ENCODE measurements at places on chromosomes 7 and 10.

- DNase-seq: peak; percentile 46
Measured at GRCh38 chr7:44769776-44770294, 21.2 kb downstream of the ZMIZ2 start.

GRCh38 chr7:153185936-153186335, 426.4 kb downstream of the ACTR3B start:
- no peak for DNase-seq

DNA sequence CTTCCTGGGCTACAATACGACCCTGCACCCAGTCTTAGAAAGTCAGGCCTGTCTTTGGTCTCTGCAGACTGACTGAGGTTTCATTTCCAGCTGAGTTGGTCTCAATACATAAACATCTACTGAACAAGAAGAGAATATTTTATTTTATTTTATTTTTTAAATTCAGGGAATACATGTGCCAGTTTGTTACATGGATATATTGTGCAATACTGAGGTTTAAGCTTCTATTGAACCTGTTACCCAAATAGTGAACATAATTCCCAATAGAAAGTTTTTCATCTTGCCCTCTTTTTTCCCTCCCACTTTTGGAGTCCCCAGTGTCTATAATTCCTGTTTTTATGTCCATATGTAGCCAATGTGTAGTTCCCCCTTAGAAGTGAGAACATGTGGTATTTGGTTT, 10.7 kb downstream of the FZD8 start:
- DNase-seq: no peak

GRCh38 chr7:55426676-55427075, 61.5 kb downstream of the LANCL2 start:
- DNase-seq: no peak

- DNase-seq: peak; percentile 36
Measured at GRCh38 chr10:21173802-21174714, 276.9 kb upstream of the NEBL start.

DNA sequence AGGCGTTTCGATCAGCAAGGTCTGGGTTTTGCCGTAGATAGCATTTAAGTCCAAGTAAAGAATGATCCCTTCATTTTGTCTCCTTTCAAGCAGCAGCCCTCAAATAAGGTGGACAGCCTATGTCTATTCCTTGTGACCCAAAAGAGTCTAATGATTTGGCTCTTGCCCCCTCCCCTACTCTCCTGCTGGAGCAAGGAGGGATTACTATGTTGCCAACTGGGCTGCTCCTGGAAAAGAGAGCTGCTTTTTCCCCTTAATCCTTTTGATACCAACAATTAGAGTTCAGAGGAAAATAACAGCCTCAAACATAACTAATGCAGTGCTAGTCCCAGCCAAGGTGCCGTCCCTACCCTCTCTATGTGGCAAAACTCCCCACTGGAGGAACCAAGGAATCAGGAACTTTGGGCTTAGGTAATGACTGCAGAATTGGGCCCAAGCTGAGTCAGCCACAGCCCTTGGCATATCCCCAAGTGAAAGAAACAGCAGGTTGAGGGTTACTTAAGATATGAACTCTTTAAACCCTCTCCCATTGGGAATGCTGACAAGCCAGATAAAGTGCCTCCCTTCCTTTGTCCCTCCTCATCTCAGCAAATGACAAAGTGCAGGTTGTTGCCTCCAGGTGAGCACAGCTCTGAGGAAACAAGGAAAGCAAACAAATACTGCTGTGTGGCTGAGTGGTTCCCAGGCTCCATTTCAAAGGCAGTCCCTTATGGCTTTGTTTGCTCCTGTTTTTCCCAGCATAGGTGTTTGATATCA, 643.7 kb downstream of the INHBA start:
- DNase-seq: no peak

- no peak for DNase-seq
Measured at GRCh38 chr7:150968734-150969372, 9.3 kb downstream of the KCNH2 start.

- DNase-seq: no peak
Measured at GRCh38 chr7:34747867-34748727, 90.1 kb downstream of the NPSR1 start.

DNA sequence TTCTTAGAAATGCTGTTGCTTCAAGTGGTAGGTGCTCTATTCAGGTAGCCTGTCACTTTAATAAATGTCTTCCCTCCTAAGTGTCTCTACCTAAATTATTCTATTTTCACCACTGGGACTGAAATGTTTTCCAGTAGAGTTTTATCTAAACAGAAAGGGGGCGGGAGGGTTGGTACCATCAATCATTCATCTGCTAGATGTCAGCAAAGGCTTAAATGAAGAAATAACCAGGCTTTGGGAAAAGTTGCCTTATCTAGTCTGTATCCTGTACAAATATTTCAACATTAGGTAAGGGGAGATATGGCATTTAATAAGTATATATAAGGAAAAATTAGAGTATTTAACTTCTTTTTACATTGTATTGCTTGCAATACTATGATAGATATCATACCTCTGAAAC, 51.8 kb downstream of the VTI1A start:
- DNase-seq: no peak

DNA sequence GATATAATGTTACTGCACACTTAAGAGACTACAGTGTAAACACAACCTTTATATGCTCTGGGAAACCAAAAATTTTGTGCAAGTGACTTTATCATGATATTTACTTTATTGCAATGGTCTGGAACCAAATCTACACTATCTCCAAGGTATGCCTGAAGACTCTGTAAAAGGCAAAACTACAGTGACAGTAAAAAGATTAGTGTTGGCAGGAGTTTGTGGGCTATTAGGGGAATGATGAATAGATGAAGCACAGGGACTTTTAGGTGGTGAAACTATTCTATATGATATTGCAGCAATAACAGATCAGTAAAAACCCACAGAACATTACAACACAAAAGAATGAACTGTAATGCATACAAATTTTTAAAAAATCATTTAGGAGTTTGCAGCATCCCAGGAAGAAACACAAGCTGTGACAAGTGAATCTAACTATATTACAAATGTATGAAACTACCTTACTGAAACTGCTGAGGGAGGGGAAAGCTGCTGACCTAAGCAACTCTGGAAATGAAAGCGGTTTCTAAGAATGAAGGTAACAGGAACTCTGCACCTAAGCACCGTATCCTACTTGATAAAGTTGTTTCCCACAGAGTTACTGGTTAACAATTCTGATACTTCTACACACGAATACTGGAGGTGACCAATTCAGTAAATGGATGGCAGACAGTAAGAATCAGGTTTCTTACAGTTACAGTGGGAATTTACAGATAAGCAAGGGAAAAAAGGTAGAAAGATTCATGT, 82.6 kb downstream of the ATE1 start:
- DNase-seq: peak; percentile 39

GRCh38 chr10:50426485-50426884, 175.2 kb upstream of the ASAH2 start:
- no peak for DNase-seq

GRCh38 chr7:155258226-155258560, 39.5 kb upstream of the INSIG1 start:
- DNase-seq: no peak
